ENCODE measurements at places on chromosomes 2 and 18.

- DNase-seq: no peak
These were observed 109.7 kb downstream of the TFCP2L1 start for GRCh38 chr2:121175326-121175725.

- DNase-seq: no peak
These were observed 46.8 kb downstream of the SEMA4F start for GRCh38 chr2:74700643-74701372.

- no peak for DNase-seq
These were observed 294.1 kb downstream of the BCL2 start for GRCh38 chr18:63025251-63026090.

GRCh38 chr2:238811759-238812158 lies 36.1 kb upstream of the TWIST2 start:
- no peak for DNase-seq

DNA sequence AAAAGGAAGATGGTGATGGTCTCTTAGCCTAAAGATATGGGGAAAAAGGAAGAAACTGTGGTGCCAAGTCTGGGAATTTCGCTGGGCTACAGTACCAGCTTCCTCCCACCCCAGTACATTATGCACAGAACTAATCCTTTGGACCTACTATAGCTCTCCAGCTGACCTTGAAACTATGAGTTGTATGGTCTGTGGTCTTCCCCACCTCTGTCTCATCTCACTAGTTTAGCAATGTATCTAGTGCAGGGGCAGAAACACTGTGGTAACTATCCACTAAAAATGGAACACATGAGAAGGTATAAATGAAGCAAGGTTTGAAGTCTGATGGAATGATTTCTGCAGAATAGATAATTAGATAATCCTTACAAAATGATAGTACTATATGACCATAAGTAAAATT lies 190.4 kb upstream of the CCDC150 start:
- no peak for DNase-seq

Data from Peyer's patch (tissue), 4 donors.